HT-29 (cell line): ENCODE measurements at places on chromosomes 5 and 9.

GRCh38 chr5:143456952-143457547, 53.6 kb upstream of the NR3C1 start:
- DNase-seq = no peak

GRCh38 chr9:99851500-99851822, 29.8 kb downstream of the NR4A3 start:
- no peak for DNase-seq

DNA sequence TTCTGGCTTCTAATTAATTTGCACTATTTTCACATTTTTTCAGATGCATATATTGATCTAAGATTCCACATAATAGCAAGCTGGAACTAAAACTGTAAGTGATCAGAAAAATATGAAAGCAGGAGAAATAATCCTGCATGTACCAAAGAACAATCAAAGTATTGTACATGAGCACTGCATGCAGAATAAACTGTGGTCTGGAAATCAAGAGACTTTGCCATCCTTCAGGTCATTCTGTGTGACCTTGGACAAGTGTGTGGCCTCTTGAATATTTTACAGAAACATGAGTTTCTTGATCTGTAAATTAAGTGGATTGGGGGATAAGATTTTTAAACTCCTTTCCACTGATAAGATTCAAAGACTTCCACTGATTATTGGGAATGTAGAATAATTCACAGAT, 99.2 kb upstream of the GNAQ start:
- DNase-seq = no peak

GRCh38 chr5:60811105-60811504, 33.0 kb downstream of the ELOVL7 start:
- no peak for DNase-seq

DNA sequence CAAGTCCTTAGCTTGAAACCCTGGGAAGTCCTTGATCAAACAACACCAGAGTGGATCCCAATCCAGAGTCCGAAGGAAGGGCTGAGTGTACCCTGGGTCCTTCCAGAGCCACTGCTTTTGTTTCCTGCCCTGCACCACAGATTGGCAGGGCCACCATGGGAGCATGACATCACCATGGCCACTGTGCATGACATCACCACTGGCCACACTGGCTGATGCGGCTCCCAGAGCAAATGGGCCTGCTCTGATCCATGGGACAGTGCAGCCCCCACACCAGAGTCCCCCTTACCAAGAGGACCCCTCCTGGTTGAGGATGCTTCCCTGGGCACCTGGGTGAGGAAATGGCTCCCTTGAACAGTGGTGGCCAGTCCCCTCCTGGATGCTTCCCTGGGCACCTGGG, 9.9 kb downstream of the SLC6A3 start:
- no peak for DNase-seq

DNA sequence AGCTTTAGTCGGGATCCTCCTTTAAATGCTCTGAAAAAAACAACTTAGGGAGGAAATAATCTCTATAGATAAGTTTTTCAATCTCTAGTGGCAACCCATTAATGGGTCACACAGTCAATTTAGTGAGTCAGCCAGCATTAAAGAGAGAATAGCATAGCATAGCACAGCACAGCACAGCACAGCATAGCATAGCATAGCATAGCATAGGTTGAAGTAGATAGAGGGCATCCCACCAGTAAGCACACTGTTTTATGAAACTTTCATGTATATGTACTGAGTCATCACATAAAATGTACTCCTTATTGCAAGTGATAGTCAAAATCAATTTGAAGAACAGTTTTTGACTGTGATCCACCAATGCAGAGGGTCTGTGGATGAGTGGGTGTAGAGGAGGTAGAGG, 522.9 kb downstream of the CCDC171 start:
- DNase-seq = no peak

DNA sequence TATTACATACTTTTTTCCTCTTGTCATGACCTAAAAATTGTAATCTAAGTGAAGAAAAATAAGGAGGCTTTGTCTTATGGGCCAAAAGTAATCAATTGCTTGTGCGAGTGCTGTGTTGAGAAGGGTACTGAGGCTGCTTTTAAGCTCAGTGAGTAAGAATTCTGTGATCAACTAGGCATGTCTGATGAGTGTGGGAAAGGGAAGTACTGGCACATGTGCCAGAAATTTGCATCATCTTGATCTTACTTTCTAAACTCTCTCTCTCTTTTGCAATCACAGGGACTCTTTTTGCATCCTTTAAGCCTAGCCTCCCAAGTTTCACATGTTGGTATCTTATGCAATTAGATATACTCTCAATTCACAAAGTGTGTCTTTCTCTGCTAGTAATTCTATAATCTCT, 329.9 kb downstream of the KIF4B start:
- no peak for DNase-seq

- no peak for DNase-seq
Observed at GRCh38 chr9:114396558-114397218, 8.9 kb upstream of the AKNA start.

- peak; percentile 3 for DNase-seq
Observed at GRCh38 chr5:160555971-160556631, 134.4 kb downstream of the PTTG1 start.

- no peak for DNase-seq
Observed at GRCh38 chr5:50853151-50853550, 186.7 kb downstream of the PARP8 start.

GRCh38 chr5:68189613-68190012, 25.9 kb upstream of the PIK3R1 start:
- no peak for DNase-seq

GRCh38 chr5:95895771-95896170, 65.9 kb downstream of the ELL2 start:
- no peak for DNase-seq

GRCh38 chr5:170630226-170630625, 126.4 kb downstream of the KCNIP1 start:
- DNase-seq = no peak

- no peak for DNase-seq
Observed at GRCh38 chr5:160466116-160466515, 44.5 kb downstream of the PTTG1 start.

GRCh38 chr9:12923468-12924009, 148.7 kb downstream of the LURAP1L start:
- peak; percentile 25 for DNase-seq

DNA sequence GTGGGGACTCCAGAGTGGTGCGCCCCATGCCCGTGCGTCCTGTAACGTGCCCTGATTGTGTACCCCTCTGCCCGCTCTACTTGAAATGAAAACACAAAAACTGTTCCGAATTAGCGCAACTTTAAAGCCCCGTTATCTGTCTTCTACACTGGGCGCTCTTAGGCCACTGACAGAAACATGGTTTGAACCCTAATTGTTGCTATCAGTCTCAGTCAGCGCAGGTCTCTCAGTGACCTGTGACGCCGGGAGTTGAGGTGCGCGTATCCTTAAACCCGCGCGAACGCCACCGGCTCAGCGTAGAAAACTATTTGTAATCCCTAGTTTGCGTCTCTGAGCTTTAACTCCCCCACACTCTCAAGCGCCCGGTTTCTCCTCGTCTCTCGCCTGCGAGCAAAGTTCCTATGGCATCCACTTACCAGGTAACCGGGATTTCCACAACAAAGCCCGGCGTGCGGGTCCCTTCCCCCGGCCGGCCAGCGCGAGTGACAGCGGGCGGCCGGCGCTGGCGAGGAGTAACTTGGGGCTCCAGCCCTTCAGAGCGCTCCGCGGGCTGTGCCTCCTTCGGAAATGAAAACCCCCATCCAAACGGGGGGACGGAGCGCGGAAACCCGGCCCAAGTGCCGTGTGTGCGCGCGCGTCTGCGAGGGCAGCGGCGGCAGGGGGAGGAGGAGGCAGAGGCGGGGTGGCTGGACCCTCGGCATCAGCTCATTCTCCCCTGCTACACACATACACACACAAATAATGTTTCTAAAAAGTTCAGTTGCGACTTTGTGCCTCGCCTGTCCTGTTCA, 668 bp downstream of the GLIS3 start:
- peak; percentile 64 for DNase-seq

- no peak for DNase-seq
Observed at GRCh38 chr9:78072586-78073199, 41.1 kb upstream of the GNAQ start.

- DNase-seq = no peak
Observed at GRCh38 chr5:31948006-31948405, 226.1 kb downstream of the GOLPH3 start.
